Muscle of arm (tissue), 14 donors: ENCODE measurements at places on chromosomes 12 and 14.
A peak's percentile ranks its signal among the peaks of the same experiment; 100 is the strongest.

GRCh38 chr14:101713621-101714349, 47.7 kb upstream of the PPP2R5C start:
- no peak for DNase-seq

GRCh38 chr14:62126879-62127478, 364.8 kb downstream of the SNAPC1 start:
- peak; percentile 55 for DNase-seq

- no peak for DNase-seq
These were observed 42.1 kb downstream of the NFKBIA start for GRCh38 chr14:35362450-35362849.

GRCh38 chr12:51971679-51972421, 20.4 kb downstream of the ACVR1B start:
- DNase-seq: no peak

DNA sequence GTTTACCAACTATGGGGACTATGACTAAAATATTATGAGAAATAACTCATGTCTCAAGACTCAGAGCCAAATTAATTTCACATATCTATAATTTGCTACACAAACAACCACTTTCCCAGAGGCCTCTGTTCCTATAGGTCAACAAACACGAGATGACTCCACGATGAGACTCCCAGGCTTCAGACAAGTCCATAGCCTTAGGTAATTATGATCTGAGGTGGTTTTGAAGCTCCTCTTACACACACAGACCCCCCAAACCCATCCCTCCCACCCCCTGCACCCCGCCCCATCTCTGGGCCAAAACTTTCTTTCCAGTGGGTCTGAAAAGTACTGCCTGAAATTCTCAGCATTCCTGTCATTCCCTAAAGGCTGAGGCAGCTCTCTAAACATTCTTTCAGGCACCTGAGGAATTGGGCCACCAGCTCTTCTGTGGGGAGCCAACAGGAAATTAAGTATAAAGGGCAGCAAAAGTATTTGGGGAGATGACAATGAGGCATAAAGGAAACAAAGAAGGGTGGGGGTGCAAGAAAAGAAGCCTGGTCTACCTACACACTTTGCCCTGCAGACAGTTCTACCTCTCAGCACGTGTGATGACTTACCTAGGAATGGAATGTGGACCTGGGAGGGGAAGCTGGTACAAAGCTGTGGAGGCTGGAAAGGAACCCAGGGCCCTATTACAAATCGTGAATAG, 143.6 kb downstream of the PAWR start:
- DNase-seq: no peak

GRCh38 chr14:99347561-99347960, 75.6 kb upstream of the BCL11B start:
- DNase-seq: no peak

GRCh38 chr14:87149583-87150354, 843.2 kb downstream of the GALC start:
- DNase-seq: no peak

- no peak for DNase-seq
These were observed 17.8 kb downstream of the PAPOLA start for GRCh38 chr14:96519970-96520369.

- DNase-seq: no peak
These were observed 58.7 kb downstream of the ITPK1 start for GRCh38 chr14:93056840-93057585.

- DNase-seq: no peak
These were observed 77.6 kb downstream of the LGMN start for GRCh38 chr14:92670643-92671366.

GRCh38 chr12:129331356-129332085, 478.2 kb downstream of the GLT1D1 start:
- no peak for DNase-seq

GRCh38 chr14:88947646-88948598, 123.5 kb downstream of the TTC8 start:
- no peak for DNase-seq

- no peak for DNase-seq
These were observed 298.0 kb downstream of the PPFIA2 start for GRCh38 chr12:81461163-81461562.

DNA sequence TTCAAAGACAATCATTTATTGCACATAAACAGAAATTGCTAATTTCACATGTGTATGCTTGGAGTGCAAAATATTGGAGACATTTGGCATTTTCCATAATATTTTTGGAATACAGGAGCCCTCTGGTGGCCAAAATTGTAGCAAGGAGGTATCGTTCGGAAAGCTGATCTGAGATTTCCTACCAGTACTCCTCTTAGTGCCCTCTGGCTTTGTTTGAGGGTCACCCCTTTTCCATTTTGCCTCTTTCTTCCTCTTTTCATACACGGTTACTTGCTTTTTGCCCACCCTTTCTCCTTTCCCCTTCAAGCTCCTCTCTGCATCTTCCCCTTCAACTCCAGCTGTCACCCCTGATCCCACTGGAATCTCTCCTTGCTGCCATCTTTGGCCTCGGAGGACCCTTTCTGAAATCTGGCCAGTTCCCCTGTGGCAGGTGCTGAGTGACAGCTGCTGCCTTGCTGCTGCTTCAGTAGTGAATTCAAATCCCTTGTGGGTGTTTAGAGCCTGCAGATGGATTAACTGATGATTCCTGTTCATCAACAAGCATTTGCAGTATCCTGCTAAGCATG, 164.6 kb upstream of the PARP11 start:
- peak; percentile 73 for DNase-seq

GRCh38 chr12:75585330-75585729, 73.9 kb upstream of the KRR1 start:
- DNase-seq: no peak

DNA sequence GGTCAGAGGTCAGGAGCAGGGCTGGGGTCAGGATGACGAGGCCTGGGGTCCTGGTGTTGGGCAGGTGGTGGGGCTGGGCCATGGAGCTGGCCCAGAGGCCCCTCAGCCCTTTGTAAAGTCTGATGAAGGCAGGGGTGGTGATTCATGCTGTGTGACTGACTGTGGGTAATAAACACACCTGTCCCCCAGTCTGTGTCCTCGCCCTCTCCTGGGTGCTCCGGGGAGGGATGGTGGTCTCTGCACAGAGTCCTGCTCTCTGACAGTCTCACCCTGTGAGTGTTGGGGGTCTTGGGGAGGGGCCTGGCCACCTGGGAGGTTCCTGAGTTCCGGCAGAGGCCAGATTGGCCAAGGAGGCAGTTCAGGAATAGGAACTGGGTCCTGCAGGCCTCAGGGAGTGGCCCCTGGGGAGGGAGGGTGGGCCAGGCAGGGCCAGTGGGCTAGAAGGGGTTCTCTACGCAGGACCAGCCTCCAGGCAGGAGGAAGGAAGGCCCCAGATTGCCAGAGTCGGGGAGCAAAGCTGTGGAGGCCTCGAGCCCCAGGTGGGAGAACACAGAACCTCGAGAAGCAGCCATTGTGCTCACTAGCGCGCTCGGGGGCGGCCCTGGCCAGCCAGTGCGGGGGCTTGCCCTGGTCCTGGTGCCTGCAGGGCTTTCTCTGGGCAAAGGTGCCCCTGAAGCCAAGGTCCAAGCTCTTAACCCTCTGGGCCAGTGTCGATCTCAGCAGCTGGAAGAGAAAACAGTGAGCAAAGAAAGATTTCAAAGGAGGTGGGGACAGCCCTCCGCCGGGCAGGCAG, 14.4 kb downstream of the ACADS start:
- DNase-seq: no peak

- DNase-seq: no peak
These were observed 37.0 kb downstream of the KDM2B start for GRCh38 chr12:121543786-121544185.

- DNase-seq: no peak
These were observed 738.9 kb upstream of the USP15 start for GRCh38 chr12:61521258-61521657.

DNA sequence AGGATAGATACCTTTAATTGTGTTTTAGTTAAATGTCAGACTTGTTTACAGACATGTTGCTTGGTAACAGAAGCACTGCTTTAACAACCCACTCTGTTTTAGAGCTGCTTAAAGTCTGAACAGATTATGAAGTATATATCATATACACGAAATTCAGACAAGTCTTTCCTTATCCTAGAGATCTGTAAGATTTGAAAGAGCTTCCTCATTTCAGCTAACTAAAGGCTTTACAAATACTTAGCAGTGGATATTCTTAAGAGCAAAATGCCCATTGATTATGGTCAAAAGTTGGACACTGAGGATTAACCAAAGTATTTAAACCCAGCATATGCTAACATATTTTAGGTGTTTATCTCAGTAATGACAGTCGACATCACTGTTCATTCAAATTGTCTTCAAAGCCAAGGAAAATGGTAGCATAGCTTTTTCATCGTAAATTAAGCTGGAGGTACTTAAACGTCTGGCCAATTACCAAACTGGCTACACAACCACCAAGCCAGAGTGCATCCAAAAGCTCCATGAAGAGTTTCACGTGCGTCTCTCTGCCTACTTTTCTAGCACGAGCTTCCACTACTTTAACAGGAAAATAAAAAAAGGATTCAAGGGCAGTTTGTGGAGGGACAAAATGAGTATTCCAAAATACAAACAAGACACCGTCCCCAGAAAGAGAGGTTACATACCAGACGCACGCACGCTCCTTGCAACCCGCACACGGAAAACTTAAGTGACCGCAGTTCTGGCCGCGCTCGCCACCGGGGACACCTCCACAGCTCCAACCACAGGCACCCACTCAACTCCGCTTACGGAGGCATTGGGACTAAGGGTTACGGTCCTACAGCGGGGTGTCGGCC, 565 bp downstream of the CEP83 start:
- DNase-seq: peak; percentile 68

DNA sequence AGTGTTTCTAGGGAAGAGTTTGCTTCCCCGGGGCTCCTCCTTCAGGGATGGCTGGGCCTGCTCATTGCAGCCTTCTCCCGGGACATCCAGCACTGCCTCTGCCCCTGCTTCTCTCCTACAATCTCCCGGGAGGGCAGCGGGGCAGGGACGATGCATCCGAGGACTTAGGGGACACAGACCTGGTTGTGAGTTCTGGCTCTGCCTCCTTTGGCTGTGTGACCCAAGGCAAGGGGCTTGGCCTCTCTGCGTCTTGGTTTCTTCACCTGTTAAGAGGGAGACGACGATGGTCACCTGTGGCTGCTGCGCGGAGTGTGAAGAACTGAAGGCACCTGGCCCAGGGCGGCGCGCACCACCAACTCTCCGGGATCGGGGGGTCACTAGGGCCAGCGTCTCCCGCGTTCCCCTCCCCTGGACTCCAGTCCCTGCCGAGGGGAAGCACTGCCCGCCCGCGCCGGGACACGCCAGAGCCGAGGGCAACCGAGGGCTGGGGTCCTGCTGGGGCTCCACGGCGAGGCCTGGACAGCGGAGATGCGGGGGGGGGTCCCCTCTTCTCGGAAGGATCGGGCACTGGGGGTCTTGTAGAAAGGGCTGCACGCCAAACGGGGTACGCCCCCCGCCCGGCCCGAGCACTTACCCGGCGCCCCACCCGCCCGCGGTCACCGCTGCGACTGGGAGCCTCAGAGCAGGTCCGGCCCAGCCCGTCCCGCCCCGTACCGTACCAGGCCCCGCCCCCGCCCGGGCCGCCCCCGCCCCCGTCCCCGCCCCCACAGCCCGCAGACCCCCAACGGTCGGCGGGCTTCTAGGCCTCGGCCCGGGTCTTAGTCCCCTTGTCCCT, at the start of gene HVCN1:
TSS of gene HVCN1 (minus strand) at position 670 of the 835 bp plus-strand sequence. CDS start 5,870 bp downstream, outside the sequence.
- DNase-seq: no peak

DNA sequence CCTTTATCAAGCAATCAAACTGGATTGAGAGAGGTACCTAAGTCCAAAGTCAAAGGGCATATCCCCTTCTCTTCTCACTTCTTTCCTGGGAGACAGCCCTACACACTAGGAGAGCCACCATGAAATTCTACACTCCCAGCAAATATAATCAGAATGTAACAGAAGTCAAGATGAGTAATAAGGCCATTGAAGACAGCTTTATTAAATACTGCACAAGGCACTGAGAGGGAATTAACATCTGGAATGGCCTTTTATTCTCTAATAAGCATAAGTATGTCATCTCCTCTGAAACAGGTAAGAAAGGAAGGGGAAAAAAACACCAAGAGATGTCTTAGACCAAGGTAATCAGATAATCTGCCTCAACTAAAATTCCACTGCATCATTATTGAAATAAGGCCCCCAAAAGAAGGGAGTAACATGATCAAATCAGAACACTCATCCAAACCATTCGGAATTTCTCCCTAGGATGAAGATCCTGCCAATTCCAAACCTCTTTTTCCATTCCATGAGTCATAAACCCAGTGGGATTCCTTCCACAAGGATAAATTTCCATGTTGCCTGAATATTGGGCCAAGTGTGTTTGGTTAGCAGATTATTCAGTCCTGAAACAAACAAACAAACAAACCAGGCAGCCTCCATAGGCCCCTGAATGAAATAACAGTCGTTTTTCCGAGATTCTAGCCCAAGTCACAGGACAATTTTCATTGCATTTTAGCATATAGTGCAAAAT, 19.9 kb downstream of the SLC35F4 start:
- DNase-seq: peak; percentile 88

DNA sequence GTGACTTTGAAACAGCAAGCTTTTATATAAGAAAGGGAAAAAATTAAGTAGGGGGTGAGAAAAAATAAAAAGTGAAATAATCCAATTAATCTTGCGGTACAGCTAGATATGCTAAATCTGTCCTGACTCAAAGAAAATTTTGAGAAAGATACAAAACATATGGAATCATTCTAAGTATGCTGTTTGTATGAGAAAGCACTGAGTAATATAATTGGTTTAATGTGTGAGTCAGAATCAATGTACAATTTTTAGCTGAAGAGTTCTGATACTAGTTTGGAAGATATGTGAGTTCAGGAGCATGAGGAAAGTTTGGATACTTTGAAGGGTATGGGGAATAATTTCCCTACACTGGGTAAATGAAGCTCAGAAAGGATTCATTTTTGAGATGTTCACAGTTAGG, 190.9 kb upstream of the RASSF8 start:
- no peak for DNase-seq

GRCh38 chr12:252636-253035, 10.0 kb downstream of the SLC6A13 start:
- DNase-seq: no peak

DNA sequence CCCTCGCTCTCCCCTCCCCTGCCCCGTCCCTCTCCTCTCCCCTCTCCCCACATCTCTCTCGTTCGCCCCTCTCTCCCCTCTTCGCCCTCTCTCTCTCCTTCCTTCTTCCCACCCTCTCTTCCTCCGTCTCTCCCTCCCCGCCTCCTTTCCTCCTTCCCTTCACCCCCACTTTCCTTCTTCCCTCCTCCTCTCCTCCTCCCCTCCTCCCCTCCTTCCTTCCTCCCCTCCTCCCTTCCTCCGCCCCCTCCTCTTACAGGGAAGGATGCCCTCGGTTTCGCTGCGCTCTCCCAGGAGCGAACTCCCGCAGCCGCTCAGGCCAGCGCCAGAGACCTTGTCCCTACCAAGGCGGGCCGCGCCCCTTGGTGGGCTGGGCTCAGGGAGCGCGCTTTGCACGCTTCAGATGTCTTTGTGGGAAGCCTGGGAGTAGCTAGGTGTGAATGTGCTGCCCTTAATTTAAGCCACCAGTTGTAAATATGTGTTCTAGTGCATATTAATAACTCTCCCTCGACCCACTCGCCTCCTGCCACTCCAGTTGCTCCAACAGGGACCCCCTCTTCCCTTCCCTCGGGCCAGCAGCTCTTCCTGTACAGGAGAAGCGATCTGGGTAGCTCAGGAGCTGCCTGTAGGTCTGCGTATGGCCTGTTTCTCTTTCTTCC, 13.3 kb upstream of the MAP3K9 start:
- DNase-seq: peak; percentile 25

- no peak for DNase-seq
These were observed 9.1 kb downstream of the PTCSC3 start for GRCh38 chr14:36167431-36167830.
